ENCODE measurements at places on chromosomes 2 and 18.

GRCh38 chr2:106953236-106953635 lies 67.3 kb upstream of the ST6GAL2 start:
- no peak for DNase-seq

DNA sequence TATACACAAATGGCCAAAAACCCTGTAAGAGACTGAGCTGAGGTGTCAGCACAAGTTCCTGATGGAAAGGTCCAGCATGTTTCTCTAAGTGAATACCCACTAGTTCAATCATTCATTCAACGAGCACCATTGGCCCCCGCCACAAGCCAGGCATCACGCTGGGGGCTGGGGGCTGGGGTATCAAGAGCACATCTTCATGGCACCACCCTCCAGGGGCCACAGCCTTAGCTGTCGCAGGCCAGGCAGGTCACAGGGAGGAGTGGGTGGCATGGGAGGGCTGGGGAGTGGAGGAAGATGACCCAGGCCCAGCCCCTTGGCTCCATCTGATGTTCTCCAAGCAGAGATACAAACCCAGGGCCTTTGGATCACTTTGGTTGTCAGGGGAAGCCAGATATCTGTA lies 97.9 kb downstream of the ACKR3 start:
- no peak for DNase-seq

DNA sequence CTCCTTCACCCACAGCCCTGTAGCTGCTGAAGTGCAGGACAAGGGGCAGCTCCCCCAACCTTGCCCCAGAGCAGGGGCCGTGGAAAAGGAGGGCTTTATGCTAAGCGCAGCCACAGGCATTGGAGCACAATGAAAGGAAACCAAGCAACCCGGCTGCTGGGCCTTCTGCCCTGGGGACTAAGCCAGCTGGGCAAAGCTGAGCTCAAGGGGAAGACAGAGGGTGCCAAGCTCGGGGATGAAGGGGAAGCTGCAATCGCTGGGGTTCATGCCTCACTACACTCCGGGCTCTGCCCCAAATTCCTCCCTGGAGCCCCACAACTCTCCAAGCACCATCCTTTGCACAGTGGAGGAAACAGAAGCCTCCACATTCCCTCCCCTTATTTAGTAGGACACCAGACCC lies 12.4 kb downstream of the SFXN5 start:
- no peak for DNase-seq

DNA sequence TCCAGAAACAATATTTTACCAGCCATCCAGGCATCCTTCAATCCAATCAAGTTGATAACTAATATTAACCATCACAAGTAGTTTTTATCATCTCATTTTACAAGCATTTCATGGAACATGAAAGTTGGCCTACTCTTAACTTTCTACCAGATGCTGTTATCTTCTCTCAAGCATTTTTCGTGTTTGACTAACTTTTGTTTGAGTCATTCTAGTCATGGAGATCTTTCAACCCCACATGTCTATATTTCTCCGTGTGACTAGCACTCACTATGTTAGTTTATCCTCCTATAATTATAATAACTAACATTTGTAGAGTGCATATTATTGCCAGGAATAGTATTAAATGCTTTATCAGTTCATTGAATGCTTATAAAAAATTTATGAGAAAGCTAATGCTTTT lies 307.0 kb upstream of the CWC22 start:
- no peak for DNase-seq

DNA sequence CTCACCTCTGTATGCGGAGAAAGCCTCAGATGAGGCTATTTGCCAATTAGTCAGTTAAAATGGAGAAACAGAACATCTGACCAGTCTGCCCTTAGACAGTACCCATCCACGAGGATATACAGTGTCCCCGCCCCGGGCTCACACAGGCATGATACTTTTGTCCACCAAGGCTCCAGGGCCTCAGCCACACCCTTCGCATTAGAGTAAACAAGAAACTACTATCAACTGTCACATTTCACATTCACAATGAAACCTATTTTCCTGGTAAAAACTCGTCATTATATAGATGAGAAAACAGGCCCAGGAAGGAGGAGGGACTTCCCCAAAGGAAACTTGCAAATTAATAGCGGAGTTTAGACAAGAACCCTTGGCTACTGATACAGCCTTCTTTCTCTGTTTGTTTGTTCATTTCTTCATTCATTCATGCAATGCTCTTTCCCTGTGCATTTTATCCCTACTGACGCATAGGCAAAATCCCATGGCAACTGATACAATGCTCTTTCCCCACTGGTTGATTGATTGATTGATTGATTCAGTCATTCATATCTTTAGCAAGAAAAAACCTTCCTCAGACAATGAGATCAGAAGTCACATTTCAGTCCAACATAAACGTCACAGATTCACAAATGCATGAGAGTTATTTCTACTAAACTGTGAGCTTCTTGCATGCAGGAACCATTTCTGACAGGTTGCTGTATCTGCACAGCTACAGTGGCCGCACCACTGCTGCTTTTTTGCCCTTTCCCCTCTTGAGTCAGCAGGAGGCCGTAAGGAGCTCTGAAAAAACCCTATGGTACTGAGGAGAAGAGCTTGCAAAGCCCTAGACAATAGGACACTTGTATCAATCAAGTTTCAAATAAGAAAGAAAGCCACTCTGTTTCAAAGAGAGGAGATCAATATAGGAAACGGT lies 777.1 kb downstream of the RNF144A start:
- no peak for DNase-seq

Data from GM19239 (cell line).